ENCODE measurements at places on chromosomes 4 and X. TPM values are rescaled to one million over a fixed set of nuclear protein-coding genes. Genes with fewer than 3 reads are reported as not detected.

GRCh38 chr4:22474636-22475310 is 41.1 kb downstream of the ADGRA3 start:
- no peak for DNase-seq

DNA sequence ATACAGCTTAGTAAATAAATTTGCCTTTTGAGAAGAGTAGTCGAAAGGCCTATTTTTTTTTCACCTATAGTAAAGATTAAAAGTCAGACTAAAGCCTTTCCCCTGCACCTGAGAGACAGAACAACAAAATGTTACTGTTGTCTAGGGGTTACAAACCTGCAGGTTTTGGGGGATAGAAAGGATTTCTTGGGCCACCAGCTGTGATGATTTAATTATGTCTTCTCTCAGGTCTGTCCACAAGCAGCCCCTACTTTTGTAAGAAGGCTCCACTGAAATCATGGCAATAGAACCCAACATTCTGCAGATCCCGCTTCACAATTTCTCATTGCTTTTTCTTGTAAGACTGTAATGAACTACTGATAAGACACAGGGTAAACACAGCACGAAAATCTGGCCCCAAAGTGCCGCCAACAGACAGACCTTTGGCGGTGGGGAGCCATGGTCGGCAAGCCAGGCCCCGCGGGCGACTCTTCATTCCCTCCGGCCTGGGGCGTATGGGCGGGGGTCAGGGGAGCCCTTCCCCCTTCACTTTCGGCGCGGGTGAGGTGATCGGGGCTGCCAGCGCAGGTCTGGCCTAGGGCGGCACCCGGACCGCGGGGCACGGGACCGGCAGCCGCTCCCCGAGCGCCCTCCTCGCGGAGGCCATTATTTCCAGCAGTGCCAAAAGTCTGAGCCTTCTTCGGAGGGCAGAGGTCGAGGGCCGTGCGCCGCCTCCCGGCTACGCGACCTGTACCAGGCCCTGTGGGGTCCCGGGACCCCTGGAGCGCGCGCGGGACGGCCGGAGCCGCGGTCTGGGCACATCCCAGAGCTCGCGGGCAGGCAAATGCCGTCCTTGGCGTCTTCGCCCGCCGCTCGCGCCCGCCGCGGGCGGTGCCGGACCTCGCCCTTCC is 812 bp upstream of the KDM6A start:
- peak; percentile 70 for DNase-seq

- DNase-seq = no peak
Observed at GRCh38 chrX:37829721-37830120, 17.6 kb downstream of the DYNLT3 start.

DNA sequence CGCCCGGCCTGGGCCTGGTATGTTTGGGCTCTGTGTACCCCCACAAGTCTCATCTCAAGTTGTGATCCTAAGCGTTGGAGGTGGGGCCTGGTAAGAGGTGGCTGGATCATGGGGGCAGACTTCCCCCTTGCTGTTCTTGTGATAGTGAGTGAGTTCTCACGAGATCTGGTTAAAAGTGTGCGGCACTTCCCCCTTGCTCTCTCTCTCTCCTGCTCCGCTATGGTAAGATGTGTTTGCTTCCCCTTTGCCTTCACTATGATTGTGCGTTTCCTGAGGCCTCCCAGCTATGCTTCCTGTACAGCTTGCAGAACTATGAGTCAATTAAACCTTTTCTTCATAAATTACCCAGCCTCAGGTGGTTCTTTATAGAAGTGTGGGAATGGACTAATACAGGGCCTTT is 53.0 kb downstream of the CHST7 start:
- no peak for DNase-seq

- DNase-seq = no peak
Observed at GRCh38 chr4:155866177-155866576, at the start of gene ASIC5. Gene ASIC5, minus strand, starts transcription at chr4:155866277. Its CDS starts 51 bp downstream, at chr4:155866226.

The AKAP17A gene
- polyA plus RNA-seq = 50.0 TPM

The TCEAL5 gene
- polyA plus RNA-seq = 2.4 TPM

The ARFIP1 gene
- 54.5 TPM for polyA plus RNA-seq

The HTN3 gene
- not detected for polyA plus RNA-seq

DNA sequence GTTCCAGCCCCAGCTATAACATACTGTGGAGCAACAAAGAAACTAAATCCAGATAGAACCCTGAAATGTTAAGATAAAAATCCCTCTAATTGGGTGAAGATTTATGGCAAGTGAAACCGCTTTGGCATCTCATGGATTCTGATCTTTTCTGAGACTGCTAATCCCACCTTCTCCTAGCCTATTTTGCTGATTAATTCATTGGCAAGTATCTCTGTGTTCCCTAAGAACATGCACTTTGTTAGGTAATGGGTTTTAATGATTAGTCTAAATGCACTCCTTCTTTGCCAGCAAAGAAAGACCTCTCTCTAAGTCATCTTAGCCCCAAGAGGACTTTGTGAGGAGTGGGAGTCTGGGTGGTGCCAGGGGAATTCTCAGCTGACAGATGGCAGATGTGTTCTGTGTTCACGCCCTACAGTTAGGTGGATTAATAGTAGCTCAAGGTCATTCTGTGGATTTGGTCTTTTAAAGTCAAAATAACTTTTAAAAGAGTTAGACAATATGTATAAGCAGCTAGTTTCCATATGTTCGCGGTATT is 171.3 kb downstream of the UNC5C start:
- DNase-seq = no peak
